SK-N-MC (cell line): ENCODE measurements at places on chromosomes 12 and 14.

GRCh38 chr14:90805662-90806540 is 10.3 kb downstream of the TTC7B start:
- no peak for DNase-seq

- no peak for DNase-seq
These were observed 35.7 kb downstream of the IQSEC3 start for GRCh38 chr12:101969-102878.

- no peak for DNase-seq
These were observed 107.5 kb upstream of the DYRK2 start for GRCh38 chr12:67540920-67541624.

DNA sequence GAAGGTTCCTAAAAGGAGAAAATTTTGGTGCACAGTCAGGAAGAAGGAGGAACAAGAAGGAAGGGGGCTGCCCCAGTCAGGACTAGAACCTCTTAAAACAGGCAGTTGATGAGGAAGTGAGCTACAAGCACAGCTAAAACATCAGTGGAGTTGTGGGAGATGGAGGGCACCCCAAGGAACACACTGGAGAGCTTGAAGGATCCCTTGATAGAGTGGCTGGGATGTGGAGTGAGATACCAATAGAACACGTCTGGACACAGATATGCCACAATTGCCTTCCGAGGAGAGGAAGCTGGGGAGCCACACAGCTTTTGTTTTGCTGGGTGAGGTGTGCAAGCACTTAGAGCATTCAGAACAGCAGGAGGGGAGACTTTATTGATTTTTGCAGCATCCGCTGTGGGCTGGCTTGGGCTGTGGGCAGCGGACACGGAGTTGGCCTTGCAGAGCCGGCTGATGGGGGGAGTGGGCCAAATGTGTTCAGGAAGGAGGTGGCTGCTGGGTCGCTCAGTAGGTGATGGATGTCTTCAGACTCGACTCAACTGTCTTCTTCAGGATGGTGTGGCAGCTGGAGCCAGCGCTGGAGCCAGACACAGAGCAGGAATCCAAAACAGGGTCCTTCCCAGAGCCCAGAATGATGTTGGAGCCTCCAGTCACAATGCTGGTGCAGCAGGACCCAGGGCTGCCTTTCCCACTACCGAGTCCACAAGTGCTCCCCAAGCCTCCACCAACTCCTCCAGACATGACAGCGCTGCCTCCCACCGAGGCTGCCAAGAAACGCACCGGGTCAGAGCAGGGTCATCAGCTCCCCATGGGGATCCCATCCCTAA is 4.7 kb upstream of the KRT79 start:
- no peak for DNase-seq

DNA sequence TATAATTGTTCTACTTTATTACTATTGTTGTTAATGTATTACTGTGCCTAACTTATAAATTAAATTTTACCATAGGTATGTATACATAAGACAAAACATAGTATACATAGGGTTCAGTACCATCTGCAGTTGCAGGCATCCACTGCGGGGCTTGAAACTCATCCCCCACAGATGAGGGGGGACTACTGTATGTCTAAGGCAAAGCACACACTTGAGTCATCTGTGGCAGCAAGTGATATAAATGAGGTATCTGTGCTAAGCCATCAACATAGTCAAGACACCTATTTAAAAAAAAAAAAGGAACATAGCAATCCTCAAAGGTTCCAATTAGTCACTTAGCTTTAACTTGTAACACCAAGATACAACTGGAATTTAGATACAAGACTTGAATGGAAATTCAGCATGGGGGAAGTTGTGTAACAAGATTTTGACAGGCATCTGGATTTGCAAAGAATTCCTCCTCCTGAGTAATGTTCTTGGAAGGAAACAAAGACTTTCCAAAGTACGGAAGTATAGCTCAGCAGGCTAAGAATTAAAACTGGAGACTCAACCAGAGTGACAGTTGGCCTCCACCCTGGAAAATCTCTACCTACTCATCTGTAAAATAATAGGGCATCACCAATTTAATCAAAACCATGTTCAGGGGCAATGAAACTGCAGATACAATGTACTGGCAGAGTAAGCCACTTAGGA is 14.9 kb downstream of the DCAF5 start:
- DNase-seq: no peak

- no peak for DNase-seq
These were observed 27.0 kb downstream of the SLC25A21 start for GRCh38 chr14:37145395-37145794.

GRCh38 chr12:72272731-72273498 is 745 bp downstream of the TRHDE start:
- no peak for DNase-seq

- no peak for DNase-seq
These were observed 6.8 kb upstream of the RNU7-1 start for GRCh38 chr12:6936636-6937480.

GRCh38 chr12:13573698-13574321 is 377.3 kb downstream of the EMP1 start:
- DNase-seq: no peak

- no peak for DNase-seq
These were observed 53.5 kb downstream of the ADGRD1 start for GRCh38 chr12:131007031-131007739.

- no peak for DNase-seq
These were observed at the start of gene SPSB2 for GRCh38 chr12:6873094-6874014. Gene SPSB2 (minus strand): TSS chr12:6873303. CDS start chr12:6872901, 402 bp downstream.

DNA sequence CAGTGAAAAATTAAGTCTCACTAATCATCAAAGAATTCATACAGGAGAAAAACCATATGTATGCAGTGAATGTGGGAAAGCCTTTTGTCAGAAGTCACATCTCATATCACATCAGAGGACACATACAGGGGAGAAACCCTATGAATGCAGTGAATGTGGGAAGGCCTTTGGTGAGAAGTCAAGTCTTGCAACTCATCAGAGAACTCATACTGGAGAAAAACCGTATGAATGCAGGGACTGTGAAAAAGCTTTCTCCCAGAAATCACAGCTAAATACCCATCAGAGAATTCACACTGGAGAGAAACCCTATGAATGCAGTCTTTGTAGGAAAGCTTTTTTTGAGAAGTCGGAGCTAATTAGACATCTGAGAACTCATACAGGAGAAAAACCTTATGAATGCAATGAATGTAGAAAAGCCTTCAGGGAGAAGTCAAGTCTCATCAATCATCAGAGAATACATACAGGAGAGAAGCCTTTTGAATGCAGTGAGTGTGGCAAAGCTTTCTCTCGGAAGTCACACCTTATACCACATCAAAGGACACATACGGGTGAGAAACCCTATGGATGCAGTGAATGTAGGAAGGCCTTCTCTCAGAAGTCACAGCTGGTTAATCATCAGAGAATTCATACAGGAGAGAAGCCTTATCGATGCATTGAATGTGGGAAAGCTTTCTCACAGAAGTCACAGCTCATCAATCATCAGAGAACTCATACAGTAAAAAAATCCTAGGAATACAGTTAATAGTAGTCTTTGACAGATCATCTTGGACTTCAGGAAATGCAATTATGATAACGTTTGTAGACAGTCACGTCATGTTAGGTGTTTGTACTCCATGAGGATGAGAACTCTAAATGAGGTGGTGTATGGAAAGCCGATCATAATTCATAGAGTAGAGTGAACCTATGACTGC is 21.1 kb downstream of the ZNF84 start:
- no peak for DNase-seq

DNA sequence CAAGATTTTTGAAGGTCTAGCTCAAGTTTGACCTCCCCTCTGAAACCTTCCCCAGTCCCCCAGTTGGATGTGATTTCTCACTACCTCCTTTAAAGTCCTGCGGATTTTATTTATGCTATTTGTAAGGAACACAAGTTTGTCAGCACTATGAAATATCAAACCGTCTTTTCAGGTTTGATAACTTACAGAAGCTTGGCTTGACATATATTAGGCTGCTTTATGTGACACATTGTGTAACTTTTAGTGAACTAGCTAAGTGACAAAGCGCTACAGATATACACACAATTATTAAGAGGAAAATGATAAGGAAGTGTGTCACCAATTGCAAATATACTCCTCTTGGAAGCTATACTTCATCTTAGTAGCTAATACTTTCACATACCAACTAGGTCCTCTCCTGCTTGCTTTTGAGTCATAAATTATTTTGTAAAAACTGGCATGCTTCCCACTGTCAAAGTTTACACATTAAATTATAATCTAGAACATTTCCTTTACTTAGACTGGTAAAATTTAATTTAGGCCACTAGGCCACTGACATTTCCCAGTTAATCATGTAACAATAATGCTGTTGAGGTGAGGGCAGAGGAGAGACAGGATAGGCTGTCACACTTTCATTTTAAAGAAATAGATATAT is 149.5 kb downstream of the TMTC3 start:
- no peak for DNase-seq

- no peak for DNase-seq
These were observed 2.0 kb upstream of the RNASE8 start for GRCh38 chr14:21055432-21056117.

DNA sequence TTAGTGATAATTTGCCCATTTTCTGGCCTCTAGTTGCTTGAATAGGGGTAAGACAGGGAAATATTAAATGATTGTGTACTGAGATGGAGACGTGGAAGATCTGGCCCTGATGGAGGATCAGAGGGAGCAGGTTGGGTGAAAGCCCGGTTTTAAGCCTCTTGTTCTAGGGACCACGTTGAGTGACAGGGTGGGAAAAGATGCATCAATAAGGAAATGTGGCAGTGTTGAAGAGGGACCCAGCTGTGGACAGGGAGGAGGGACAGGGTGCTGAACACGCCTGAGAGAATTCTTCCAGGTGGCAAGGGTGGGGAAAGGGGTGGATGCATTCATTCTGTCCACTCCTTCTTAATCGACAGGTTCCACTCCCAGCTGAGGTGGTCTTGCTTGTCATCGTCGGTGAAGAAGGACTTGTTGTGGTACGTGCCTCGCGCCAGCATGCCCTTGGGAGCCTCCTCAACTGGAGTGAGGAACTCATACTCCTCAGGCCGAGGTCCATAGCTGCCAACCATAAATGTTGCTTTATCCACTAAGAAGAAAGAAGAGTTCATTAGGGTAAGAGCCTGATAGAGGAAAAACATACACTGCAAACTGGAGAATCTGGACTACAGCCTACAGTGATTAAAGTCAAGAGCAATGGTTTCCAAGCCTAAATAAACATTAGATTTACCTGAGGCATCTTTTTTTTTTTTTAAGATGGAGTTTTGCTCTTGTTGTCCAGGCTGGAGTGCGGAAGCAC is 4.0 kb upstream of the ERP27 start:
- DNase-seq: no peak

DNA sequence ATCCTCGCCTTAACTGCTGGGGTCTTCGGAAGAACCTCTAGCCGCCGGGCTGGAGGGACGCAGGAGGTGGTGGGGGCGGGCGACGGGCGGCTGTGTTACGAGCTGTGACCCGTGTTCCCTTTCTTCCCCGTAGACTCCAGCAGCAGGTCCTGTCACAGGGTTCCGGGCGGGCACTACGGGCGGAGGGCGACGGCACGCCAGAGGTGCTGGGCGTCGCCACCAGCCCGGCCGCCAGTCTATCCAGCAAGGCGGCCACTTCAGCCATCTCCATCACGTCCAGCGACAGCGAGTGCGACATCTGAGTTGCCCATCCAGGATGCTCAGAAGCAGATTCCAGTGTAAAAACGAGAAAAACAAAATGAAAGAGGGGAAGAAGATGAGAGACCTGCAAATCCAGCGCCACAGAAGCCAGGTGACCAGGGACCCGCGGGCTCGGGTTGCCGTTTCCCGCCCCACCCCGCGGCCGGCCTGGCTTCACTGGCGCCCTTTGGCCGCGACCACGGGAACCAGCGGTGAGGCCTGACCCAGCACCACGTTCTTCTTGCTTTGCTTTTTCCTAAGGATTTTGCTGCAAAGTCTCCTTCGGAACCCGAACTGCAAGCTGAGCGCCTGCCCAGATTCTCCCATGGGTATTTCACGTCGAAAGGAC is 2.1 kb downstream of the SIX6 start:
- no peak for DNase-seq

DNA sequence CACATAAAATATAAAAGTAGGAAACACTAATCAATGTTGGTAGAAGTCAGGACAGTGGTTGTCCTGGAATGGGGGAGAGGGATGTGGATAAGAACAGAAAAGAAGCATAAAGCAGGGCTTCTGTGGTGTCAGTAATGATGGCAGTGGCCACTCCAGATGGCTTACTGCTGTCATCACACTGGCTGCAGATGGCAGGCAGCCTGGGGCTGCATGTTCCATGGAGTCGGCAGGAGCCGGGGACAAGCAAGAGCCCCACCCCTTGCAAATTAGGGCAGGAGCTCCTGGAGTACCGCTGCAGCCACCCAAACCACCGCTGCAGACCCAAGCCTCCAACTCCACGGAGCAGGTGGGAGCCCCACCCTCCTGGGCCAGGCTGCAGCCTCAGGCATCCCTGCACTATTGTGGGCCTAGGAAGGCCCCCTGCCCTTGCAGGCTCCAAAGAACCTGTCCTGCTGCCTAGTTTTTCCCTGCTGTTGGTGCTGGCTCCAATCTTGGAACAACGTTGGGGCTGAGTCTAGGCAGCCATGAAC is 28.8 kb upstream of the SLC5A8 start:
- DNase-seq: no peak

DNA sequence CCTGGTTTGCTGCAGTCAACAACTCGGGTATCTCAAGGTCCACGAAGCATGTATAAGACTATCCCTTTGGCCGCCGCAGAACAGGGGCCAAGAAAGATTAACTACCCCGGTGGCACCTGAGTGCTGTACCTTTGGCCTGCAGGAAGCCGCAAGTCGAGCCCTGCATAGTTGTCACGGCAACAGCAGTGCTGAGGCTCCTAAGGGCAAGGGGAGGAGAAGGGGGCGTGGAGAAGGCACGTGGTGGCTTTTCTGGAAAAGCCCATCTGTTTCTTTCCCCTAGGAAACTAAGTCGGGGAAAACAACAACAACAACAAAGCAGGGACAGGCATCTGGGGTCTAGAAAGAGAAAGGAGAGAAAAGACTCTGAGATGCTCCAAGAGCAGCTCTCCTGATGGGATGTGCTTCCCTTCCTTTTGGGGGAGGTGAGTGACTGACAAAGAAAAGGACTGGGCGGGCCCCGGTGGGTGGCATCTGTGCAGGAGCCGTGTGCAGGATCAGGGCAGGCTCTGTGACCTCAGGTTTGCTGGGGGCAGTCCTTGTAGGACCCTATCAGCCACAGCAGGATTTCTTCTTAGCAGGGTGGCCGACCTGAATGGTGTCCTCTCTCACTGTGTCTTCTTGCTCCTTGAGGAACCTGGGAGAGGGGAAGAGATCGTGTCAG is 123.9 kb downstream of the PRMT8 start:
- DNase-seq: no peak

- DNase-seq: no peak
These were observed 15.5 kb upstream of the HDAC7 start for GRCh38 chr12:47835006-47835830.
